ENCODE measurements at places on chromosomes 6 and 20.

GRCh38 chr6:129686941-129687627 is 22.9 kb downstream of the ARHGAP18 start:
- DNase-seq: peak; percentile 36

DNA sequence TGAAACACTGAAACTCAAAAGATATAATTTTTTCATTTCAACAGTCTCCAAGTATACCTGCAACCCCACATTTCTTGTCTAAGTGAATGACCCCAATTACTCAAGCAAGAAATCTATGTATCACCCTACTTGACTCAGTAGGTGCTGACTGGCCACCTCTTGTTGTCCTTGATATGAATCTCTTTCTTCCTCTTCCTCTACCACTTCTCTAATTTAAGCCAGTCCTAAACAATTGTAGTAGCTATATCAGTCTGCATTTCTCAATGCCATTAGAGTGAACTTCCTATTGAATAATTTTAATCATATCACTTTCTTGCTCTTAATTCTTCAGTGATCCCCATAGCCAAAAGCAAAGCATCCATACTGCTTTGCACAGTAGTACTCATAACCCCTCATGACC is 93.2 kb downstream of the NKAIN2 start:
- DNase-seq: no peak

- DNase-seq: no peak
These were observed 110.2 kb downstream of the DACT2 start for GRCh38 chr6:168209420-168209819.

- DNase-seq: no peak
These were observed 87.6 kb upstream of the COL21A1 start for GRCh38 chr6:56334937-56335336.

DNA sequence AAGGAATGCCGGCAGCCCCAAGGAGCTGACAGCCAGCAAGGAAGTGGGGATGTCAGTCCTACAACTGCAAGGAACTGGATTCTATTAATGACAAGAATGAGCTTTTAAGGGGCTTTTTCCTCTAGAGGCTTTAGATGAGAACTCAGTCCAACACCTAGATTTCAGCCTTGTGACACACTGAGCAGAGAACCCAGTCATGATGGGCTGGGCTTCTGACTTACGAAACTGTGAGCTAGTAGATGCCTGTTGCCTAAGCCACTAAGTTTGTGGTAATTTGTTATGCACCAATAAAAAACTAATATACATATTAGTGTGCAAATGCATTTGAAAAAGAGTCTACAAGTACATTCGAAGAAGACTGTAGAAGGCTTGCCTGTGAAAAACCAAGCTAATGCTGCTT is 263.3 kb downstream of the SOX4 start:
- DNase-seq: no peak

GRCh38 chr6:16511723-16512489 is 249.4 kb downstream of the ATXN1 start:
- peak; percentile 37 for DNase-seq

DNA sequence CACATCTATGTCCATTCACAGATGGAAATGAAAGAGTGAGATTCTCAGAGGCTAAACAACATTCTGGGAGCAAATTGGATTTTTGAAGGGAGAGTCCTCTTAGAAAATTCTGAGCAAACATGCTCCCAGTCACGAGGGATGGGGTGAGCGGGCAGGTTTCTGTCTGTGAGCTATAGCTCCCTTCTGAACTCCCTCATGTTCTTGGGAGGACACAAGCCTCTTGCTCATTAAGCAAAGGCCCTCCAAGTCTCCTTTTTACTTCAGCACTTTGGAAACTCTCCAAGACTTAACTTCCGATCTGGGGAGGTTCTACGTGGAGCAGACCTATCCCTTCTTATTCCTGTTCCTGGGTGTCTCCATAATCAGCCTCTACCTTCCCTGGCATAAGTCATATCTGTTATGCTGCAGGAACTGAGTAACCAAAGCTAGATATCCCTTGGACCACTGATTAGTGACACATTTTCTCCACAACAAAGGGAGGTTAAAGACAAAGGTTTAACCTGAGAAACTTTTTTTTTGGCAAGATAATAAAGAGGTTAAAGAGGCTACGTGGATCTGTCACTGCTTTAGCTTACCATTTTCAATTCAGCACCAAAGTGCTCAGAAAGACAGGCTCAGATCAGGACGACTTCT is 33.0 kb upstream of the SMIM29 start:
- DNase-seq: no peak

DNA sequence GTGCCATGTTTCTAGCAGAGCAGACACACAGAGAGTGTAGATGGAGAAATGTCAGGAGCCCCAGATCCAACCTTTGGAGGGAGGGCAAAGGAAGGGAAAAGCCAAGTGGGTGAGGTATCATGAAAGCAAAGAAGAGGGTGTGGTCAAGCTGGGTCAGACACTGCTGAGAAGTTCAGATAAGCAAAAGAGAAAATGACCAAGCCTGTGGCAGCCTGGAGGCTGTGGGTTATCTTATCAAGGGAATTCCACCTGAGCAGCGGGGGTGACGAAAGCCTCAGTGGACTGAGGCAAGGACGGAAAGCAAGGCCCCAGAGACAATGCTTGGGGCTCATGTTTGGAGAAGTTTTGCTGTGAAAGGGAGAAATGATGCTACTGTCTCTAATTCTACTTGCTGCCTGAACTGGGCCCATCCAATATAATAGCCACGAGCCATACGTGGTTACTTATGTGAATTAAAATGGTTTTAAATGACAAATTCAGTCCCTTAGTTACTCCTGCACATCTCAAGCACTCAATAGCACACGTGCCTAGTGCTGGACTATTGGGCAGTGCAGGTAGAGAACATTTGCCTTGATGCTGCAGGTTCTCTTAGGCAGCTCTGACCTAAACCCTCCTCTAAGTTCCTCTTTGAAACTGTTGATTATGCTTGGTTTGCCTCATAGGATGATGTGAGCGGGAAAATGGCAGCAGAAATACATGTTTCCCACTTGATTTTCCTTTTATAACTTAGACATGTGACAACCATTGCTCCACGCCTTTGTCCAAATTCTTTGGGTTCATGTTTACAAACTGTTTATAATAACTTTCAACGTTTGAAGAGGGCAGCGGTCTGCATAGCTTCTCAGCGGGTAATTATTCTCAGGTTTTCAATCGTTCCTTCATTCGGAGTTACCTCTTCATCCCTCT is 63.7 kb downstream of the SLC22A23 start:
- no peak for DNase-seq

DNA sequence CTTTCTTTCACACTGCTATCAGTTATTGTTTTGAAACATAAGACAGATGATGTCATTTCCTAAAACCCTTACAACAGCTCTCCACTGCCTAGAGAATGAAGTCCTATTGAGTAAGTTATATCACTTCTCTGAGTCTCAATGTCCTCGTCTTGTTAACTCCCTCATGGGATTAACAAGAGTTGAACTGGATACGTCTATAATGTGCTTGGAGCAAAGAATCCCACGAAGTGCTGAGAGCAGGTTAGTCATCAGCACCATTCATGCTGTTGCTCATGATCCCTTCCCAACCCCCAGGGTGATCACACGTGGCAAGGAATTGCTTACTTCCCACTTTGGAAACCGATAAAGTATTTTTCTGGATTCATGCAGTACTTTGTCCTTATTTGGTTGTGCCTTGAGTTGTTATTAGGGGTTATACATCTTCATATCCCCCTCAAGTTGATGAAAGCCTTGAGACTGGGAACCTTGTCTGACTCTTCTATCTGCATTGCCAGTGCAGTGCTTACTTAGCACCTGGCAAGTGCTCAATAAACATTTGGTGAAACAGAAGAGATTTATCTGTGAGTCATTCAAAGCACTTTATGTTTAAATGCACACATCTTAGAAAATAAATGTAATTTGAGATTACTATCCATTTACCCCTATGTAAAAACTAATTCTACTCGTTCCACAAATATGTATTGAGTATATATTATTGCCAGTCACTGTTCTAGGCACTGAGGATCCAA is 487.5 kb downstream of the EPM2A start:
- no peak for DNase-seq

DNA sequence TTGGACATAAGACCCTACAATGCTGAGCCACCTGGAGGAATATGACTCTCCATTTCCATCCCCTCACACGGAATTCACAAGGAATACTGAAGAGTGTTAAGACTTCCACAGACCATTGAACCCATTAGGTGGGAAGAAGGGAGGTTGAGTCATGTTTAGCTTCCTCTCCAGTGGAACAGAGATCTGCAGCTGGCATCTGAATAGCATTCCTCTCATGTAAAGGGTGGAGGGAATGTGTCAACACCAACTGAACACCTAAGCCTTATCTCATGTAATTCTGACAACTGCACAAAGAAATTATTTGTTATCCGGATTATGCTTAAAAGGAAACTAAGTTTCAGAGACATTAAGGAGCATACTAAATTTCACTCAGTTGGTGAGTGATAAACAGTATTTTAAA is 705.9 kb downstream of the MAFB start:
- no peak for DNase-seq

DNA sequence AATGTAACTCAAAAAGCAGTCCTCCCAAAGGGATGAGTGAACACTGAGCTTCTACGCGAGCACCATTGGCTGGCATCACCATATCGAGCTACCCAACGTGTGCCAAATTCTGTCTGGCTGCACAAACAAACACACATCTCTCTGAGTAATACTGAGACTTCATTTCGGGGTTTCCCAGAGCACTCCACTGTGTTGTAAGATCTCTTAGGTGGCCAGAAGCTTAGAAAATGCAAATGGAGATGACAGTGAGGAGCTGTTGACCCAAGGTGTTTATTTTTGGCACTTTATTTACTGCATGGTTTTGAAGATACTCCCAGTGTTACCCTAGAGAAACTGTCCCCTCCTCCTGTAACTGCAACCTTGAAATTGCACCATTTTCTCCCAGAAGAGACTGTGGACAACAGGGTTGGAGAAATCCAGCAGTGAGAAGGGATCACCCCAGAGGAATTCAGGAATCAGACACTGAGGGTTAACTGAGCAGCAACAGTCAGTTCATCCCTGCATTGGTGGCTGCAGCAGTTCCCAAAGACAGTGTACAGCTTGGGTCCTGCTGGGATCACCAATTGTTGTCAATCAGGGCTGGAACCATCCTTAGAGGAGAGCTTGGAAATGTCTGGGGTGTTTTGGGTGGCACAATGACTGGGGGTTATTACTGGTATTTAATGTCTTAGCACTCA is 1.0 kb upstream of the RIPOR2 start:
- peak; percentile 42 for DNase-seq

DNA sequence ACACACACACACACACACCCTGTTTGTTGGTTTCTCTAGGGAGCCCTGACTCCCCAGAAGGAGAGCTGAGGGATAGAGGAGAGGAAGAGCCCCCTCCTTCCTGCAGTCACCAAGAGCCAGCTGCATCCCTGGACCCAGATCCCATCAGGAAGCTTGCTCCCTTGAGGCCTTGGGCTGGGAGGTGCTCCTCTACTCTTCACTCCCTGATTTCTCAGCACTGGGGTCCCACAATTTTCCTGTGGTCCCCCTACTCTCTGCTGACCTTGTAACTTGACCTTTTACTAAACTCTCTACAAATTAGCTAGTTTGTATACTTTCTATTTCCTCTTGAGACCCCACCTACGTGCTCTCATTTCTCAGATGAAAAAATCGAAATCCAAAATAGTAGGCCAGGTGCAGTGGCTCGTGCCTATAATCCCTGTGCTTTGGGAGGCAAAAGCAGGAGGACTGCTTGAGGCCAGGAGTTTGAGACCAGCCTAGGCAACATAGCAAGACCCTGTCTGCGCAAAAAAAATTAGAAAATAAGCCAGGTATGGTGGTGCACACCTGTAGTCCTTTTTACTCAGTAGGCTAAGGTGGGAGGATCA is 5.0 kb upstream of the OCSTAMP start:
- DNase-seq: no peak

DNA sequence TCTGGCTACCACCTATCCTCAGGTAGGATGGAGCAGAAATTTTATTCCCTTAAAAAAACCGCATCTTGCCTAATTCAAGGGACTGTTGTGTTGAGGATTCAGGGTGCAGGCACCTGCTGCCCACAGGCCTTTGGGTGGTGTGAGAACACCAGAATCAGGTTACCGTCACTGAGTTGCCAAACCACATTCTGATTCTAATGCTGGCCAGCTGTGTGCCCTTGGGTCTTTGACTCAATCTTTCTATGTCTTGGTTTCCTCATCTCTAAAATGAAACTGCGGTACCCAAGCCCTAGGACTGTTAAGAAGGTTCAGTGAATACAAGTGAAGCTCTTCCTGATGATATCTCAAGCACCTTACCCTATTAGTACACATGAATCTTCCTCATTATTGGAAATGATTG is 827.3 kb downstream of the DHX35 start:
- DNase-seq: no peak

GRCh38 chr6:139473231-139473701 is 98.8 kb upstream of the CITED2 start:
- no peak for DNase-seq

DNA sequence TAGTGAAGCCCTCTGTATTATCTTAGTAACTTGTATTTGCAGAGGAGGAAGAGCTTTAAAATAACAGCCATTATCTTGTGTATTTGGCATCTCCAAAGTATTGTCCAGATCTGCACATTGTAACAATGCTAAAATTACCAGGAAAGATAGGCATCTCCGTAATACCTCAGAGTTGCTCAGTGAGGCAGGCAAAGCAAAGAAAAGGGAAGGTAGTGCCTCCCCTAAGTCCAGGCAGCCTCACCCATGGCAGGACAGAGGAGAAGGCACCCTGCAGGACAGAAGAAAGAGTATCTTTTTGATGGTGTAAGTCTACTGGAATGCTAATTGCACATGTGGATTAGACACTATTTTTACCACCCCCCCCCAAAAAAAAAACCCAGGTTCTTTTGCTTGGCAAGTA is 13.6 kb upstream of the SSTR4 start:
- DNase-seq: no peak

DNA sequence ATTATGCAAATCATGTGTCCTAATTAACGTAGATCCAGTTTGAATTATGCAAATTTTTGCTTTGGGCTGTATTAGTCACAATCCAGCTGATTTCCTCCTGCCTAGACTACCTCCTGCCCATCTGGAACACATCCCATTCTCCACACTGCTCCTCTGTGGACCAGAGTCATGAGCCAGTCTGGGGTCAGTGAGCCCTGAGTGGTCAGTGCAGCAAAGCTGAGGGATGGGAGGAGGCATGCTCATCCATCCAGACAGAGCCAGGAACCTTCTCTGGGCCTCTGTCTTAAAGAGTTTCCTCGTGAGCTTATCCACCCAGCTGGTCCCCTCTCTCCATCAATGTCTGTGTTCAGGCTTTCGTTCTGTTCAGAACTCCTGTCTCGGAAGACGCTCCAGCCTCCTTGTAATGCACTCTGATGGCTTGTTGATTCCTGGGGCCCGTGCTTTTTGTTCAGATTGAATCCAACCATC is 747.8 kb downstream of the PTPRT start:
- no peak for DNase-seq

- DNase-seq: no peak
These were observed 6.5 kb downstream of the RPS6KA2 start for GRCh38 chr6:166620478-166621113.

- no peak for DNase-seq
These were observed 29.2 kb downstream of the SLC22A23 start for GRCh38 chr6:3427687-3428085.

DNA sequence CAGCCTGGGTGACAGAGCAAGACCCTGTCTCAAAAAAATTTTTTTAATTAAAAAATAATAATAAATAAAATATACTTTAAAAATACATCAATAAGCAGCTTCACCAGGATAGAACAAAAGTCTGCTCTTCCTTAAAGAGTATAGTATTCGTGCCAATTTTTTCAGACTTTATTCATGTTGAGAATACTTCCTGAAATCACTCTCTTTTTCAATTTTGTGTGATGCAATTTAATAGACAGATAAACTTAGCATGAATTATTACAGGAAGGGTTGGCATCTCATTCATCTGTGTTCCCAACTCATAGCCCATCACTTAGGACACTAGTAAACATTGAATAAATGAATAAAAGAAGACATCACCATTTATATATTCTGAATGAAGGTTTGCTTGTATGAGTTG is 52.4 kb downstream of the IPCEF1 start:
- DNase-seq: no peak
